NCI-H187 (cell line): ENCODE measurements at places on chromosomes 3 and 15.

DNA sequence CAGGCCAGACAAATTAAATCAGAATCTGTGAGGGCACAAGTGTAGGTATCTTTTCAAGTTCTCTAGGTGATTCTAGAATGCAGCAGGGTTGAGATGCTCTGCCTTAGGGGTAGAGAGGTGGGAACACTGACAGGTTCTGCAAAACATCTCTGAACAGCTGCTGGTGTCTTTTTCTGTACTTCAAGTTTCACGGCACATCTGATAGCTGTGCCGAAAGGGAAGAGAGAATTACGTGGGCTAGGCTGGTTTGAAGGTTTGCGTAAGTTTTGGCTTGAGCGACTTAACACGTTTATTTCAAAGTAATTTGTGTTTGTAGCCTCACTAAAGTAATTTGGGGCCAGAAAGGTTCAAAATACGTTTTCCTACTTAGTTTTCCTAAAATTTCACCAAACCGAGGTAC is 22.5 kb downstream of the PXK start:
- DNase-seq = no peak

GRCh38 chr3:136211547-136211946 is 15.4 kb upstream of the MSL2 start:
- no peak for DNase-seq

DNA sequence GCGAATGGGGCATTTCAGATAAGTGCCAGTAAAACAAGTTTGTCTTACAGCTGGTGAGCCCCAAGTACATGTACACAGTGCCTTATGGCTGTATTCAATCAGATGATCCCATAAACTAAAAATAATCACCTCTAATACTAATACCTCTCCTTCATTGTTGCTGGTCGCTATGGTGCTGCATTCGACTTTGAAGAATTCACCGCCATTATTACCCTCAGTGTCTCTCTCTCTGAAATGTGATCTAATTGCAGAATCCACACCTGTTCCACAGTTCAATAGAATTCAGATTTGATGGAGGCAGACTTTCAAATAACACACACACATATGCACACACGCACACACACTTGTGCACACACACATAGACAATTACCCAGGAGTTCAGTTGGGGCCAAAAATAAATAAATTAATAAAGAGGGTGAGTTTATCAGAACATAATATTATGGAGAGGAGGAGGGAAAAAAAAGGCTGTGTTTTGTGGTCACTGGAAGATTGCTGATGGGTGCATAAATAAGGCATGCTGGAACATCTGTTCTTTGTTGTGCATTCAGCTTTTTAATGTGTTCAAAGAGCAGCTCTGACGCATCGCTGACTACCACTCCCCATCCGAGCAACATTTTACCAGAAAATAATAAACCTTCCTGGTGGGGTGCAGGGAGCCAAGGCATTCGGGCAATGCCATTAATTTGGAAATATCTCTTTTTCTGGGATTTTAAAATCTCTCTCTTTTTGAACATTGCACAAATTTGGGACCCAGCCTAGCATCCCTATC is 235.7 kb downstream of the SATB1 start:
- DNase-seq = peak; percentile 9

- no peak for DNase-seq
These were observed 27.9 kb downstream of the CFAP100 start for GRCh38 chr3:126422571-126423091.

- peak; percentile 11 for DNase-seq
These were observed 411.2 kb downstream of the NAALADL2 start for GRCh38 chr3:175270198-175270837.

GRCh38 chr3:82736696-82737277 is 975.3 kb upstream of the GBE1 start:
- DNase-seq = no peak
